ENCODE measurements at places on chromosomes 5 and 9.

DNA sequence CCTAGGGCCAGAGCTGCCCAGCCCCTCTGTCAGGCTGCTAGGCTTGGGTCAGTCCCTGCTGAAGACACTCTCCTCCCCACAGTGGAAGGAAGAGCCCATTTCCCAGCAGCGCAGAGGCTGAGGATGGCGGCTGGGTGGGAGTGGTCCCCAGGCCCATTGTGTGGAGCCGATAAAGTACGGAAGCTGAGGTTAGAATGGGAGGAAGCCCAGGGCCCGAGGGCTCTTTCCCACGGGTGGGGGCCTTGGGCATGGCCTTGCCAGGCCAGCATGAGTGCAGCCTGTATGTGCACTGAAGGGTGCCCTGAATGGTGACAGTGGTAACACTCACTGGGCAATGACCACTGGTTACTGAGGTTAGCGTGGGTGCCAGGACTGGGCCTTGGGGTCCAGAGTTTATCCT is 125.9 kb downstream of the RGS3 start:
- DNase-seq: no peak

- DNase-seq: peak; percentile 10
These were observed 146.3 kb downstream of the SNX18 start for GRCh38 chr5:54663866-54664265.

DNA sequence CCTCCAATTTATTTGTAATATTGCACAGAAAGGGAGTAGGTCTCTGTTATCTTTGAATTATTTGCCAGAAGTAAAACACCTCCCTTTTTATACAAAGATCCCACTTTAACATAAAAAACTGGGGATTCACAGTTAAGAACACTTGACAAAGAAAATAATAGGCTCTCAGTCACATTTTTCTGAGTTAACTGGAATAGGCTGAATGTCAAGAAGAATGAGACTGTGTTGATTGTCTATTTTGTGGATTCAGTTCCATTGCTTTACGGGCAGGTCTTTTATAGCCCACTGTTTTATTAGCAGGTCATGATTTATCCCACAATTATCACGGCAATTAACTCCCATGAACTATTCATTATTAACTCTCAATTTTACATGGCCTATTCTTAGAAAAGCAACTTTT is 427.4 kb downstream of the CTNND2 start:
- DNase-seq: no peak

- DNase-seq: no peak
These were observed 401.2 kb upstream of the RORB start for GRCh38 chr9:74095925-74096324.

DNA sequence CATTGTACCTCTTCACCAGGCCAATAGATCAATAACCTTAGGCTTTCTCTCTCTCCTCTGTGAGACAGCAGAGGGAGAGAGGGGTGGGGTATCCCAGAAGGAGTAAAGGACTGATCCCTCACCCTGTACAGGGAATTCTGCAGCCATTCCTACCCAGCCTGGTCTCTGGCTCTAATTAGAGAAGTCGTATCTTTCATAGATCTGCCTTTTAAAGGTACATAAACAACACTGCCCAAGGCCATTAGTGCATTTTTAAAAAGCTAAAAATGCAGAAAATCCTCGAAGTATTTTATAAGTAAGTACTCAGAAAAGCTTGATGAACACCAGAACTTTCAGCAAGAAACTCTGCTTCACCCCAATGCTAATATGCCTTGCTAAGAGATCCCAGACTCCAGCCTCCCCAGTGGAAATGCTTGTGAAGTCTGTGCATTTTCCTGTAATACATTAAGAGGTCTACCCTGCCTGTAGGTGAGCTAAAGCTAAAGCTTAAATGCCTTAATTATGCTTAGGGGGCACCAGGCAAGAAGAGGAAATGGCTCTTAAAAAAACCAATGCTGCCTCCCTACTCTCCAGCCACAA is 200.0 kb upstream of the ANKRD55 start:
- no peak for DNase-seq

- no peak for DNase-seq
These were observed 27.7 kb downstream of the KCTD16 start for GRCh38 chr5:144198386-144198785.

DNA sequence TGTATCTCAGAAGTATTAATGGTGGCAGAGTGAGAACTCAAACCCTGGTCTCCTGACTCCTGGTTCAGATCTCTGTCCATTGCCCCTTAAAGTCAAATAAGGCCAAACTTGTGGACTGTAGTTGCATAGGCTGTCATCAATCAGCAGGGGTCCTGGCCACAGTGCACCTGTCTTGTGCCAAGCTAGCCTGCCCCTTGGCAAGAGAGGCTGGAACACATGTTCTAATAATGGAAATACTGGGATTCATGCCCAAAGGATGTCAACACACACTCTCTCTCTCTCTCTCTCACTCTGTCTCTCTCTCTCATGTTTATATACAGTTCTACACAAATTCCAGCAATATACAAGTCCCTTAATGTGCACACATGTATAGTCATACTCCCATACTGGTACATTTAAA is 44.3 kb downstream of the GLRA1 start:
- DNase-seq: peak; percentile 66

DNA sequence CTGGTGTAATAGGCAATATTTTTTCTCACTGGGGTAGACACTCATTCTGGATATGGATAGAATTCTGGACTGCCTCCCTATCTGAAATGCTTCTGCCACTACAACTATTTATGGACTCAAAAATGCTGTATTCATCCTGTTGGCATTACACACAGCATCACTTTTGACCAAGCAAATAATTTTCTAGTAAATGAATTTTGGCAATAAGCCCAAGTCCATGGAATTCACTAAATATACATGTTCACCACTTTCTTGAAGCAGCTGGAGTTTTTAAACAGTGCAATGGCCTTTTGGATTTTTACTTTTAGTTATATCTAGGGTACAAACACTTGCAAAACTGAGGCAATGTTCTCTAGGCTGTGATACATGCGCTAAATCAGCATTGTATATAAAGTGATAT is 724.9 kb upstream of the EDIL3 start:
- no peak for DNase-seq

GRCh38 chr5:74231697-74232096 is 408.8 kb downstream of the ENC1 start:
- no peak for DNase-seq

GRCh38 chr5:132321109-132321721 is 27.0 kb downstream of the SLC22A4 start:
- no peak for DNase-seq

DNA sequence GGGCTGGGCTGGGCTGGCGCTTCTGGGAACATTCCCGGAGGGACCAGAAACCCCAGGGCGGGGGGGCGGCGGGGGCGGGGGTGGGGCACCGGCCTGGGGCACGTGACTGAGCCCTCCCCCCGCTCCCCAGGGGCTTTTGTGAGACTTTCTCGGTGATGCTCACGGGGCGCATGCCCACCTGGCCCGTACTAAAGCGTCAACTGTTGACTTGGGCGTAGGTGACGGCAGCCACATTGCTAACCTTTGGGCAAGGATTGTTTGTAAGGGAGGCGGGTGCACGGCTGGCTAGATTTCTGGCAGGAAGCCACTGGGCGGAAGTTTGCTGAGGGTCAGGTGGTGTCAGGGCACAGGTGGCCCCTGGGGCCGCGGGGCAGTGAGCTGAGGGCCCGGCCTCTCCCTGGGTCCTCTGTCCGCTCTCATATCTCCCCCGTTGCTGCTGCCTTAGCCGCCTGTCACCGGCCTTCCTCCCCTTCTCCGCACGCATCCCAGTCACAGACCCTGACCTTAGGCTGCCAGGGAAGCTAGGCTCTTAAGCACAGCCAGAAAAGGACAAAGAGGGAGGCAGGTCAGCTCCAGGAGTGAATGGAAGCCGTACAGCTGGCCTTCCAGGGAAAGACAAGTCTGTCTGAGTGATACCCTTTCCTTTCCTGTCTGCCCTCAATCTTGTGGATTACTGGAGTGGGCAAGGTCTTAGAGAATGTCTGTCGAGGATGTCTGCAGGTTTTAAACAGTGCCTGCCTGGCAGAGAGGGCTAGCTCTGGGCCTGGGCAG is 812 bp downstream of the CACFD1 start:
- peak; percentile 52 for DNase-seq

DNA sequence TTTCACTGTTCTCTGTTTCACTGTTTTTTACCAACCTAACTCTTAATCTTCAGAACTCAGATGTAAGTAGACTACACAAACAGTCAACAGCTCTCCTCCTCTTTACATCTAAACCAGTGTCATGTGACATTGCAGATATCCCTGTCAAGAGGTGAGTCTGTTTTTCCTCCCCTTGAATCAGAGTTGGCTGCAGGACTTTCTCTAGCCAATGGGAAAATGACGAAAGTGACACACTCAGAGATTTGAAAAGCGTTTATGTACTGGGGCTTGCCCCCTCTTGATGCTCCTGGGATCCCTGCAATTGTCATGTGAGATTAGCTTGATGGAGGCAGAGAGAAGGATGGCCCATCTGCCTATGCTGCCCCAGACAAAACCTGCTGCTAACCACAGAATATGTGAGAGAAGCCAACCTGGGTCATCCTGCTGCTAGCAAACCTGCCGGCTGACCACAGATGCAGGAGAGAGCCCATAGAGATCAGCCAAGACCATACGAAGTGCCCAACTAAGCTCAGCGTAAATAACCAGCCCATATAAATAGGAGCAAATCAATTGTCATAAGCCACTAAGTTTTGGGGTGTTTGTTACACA is 111.1 kb downstream of the ASTN2 start:
- peak; percentile 37 for DNase-seq

GRCh38 chr5:61635271-61635670 is 303.2 kb downstream of the ZSWIM6 start:
- DNase-seq: no peak

- DNase-seq: no peak
These were observed 247.1 kb upstream of the CCNG1 start for GRCh38 chr5:163190283-163190682.

GRCh38 chr5:147734894-147735293 is 47.6 kb downstream of the JAKMIP2 start:
- no peak for DNase-seq

DNA sequence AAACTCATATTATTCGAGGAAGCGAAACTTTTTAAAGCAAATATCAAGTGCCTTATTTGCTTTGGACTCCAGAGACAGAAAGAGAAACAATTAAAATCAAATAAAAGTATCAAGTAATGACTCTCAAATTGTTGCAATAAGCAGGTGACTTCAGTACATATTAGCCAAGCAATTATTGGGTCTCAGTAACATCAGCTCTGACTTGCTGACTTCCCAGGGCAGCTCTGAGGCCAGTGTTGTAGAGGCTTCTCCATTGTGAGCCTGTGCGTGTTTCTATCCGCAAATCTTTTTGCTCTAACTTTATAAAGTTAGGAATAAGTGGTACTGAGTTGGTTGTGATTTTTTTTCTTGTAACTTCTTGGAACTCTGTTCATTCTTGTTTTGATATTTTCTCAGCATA is 186.8 kb upstream of the PRLR start:
- no peak for DNase-seq

DNA sequence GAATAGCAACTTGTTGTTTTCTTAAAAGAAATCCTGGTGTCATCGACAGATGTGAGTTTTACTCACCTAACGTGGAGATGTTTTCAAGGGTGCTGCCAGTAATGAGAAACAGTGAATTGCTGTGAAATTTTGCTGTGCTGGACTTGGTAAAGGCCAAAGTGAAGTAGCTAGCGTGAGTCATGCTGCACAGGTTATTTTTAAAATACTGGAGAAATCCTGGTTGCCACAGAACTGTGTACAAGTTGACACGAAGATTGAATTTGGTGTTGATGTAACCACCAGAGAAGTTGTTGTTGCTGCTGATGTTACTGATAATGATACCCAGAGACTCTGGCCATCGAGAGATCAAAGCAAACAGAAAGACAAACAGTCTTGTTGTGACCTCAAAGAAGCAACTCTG is 187.9 kb upstream of the NFIL3 start:
- no peak for DNase-seq

Measured in brain (organoid and tissue), 16 donors.